Fibroblast of the conjunctiva (primary cell): ENCODE measurements at places on chromosomes 6 and 20.

- DNase-seq, result no peak
Observed at GRCh38 chr20:52411611-52412010, 220.0 kb upstream of the ZFP64 start.

GRCh38 chr20:60212695-60213094, 254.5 kb downstream of the CDH26 start:
- DNase-seq, result no peak

- no peak for DNase-seq
Observed at GRCh38 chr6:72522735-72523141, 99.1 kb upstream of the KCNQ5 start.

DNA sequence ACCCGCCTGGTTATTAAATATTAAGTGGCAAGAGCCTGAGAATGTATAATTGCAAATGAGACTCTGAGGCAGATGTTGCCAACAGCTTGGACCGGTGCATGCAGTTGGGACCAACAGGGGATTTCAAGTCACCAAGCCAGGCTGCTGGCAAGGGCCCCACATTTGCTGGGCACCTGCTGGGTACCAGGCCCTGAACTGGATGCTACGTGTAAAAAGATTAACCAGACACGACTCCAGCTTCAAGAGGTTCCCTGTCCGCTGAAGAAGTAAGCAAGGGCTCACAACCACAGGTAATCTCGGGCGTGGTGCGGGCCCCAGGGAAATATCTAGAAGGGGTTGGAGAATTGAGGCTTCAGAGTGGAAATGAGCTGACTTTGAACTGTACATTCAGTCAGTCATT, 13.2 kb upstream of the SIRPA start:
- DNase-seq, result no peak

- no peak for DNase-seq
Observed at GRCh38 chr6:144749263-144749662, 464.1 kb downstream of the UTRN start.

DNA sequence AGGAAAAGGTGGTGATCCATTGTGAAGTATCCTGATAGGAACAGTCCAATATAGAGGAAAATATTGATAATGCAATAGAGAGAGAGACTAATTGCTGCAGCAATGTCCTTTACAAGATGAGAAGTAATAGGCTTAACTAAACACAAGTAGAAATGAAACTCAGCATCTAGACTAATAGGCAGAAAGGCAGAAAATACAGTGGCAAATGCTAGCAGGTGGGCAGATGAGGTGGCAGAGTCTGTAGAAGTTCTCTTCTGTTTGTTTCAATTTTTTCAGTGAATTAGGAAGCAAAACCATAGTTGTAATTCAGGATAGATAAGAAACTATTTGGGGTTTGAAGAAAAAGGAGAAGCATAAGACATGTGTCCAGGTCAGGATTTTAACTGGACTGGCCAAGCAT, 236.7 kb upstream of the HS3ST5 start:
- DNase-seq, result no peak

- no peak for DNase-seq
Observed at GRCh38 chr6:166415833-166416347, 33.1 kb upstream of the MPC1 start.

DNA sequence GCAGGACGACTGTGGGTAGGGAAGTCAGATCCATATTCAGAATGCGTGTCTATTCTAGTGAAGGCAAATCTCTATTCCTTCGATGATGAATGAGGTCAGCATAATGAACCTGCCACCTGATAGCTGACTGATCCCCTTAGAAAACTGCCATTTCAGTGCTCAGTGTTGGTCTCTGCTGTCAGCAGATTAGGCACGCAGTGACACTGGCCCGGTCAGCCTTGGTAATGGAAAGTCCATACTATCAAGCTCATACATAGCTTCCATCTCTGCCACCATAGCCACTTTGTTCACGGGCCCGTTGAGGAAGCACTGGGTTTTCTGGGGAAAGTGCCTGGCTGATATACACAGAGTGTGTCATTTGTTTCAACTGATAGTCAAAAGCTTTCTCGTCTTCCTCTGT, 54.0 kb downstream of the C6orf52 start:
- DNase-seq, result no peak

DNA sequence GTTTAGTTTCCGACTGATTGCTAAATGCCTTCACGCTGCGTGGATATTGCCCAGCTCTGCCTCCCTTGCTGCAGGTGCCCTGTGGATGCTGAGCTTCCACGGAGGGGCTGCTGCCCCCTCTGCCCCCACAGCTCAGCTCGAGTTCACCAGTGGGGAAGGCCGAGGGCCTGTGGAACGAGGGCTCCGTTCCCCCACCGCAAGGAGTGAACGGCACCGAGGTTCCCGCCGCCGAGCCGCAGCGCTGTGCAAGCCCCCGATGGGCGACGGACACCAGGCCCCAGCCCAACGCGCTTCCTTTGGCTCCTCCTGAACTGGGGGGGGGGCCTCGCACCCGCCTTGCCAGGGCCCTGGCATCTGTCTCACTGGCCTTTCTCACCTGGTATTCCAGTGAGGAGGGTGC, 17.7 kb downstream of the DLL1 start:
- no peak for DNase-seq

- no peak for DNase-seq
Observed at GRCh38 chr6:112576423-112576822, 229.3 kb downstream of the RFPL4B start.

DNA sequence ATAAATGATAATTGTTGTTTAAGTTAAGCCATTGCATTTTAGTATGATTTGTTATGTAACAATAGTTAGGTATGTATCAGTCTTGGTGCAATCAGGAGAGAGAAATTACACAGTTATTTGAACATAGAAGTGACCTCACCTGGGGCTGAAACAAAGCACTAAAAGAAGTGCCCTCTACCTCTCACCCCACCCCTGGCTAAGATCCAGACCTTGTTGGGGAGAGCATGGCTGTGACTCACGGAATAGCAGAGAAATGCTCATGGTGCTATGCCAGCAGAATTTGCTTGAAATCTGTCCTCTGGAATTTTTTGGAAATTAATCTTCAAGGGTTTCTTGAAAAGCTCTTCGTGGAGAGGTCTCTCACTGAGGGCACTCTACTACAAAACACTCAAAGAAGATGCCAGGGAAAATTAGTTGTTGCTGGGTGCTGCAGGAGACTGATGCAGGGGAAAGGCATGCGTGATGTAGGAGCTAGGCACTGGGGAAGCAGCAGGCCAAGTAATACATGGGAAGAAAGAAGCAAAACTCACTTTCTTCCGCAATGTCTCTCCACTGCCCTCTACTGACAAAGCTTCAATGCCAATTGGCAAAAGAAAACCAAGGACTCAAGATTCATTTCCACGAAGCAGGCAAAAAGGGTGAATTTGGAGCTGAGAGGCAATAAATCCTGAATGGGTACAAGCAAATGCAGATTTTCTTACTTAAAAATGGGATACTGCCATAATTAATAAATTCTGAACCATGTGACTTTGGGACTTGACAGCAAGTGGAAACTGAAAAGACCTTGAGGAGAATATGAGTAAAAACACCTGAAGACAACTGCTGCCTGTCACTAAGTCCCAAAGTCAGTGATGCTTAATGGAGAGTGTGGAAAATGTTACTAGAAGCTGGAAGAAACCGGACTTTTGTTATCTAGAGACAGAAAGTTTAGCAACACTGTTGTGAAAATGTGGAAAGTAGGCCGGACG, 136.3 kb upstream of the ZNF184 start:
- peak; percentile 65 for DNase-seq

DNA sequence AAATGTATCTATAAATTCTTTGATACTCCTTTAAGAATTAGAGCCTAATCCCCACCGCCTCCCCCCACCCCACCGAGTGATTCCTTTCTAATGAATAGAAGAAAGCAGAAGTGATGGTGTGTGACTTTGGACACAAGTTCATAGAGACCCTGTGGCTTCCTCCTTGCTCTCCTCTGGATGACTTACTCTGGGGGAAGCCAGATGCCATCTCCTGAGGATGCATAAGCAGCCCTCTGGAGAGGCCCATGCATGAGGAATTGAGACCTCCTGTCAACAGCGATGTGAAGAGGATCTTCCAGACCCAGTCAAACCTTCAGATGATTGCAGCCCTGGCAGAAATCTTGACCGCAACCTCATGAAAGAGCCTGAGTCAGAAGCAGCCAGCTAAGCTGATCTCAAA, 21.1 kb downstream of the AHCY start:
- DNase-seq, result no peak

GRCh38 chr20:24537210-24537609, 67.8 kb downstream of the SYNDIG1 start:
- DNase-seq, result no peak

DNA sequence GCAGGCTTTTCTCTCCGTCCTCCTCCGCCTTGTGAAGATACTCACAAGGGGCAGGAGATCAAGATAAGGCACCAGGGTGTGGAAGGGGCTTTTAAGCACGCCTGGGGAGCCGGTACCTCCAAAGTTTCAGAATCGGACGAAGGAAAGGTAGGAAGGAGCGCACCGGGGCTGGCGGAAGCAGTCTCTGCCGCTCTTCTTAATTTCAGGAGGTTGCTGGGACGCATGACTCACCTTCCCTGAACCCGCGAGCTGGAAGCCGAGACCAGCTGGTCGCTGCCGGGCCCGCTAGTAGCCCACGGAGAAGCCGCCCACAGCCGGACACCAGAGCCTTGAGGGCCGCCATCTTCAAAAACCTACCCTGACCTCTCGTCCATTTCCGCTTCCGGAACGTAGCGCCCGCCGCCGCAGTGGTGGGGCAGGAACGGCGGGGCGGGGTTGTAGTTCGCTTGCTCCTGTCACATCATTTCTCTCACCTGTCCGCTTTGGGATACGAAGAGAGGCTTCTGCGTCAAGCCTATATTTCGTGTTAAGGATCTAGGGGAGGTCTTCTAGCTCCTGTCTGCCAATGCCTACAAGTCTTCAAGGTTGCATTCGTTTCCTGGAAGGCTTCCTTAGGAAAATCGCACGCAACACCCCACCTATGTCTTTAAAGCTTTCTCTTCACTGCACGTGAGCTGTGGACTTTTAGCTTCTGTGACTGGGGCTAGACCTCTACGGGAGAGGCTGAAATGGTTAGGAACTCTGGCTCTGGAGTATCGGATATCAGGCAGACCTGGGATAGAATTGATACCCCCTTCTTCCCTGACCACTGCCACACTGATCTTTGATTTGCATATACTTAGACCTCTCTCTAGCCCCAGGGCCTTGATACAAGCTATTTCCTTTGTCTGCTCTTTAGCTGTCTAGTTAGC, at the start of gene MRPS18A:
TSS of gene MRPS18A (minus strand) at position 355 of the 911 bp plus-strand sequence. CDS start at position 343, 12 bp downstream.
- DNase-seq, result peak; percentile 28

DNA sequence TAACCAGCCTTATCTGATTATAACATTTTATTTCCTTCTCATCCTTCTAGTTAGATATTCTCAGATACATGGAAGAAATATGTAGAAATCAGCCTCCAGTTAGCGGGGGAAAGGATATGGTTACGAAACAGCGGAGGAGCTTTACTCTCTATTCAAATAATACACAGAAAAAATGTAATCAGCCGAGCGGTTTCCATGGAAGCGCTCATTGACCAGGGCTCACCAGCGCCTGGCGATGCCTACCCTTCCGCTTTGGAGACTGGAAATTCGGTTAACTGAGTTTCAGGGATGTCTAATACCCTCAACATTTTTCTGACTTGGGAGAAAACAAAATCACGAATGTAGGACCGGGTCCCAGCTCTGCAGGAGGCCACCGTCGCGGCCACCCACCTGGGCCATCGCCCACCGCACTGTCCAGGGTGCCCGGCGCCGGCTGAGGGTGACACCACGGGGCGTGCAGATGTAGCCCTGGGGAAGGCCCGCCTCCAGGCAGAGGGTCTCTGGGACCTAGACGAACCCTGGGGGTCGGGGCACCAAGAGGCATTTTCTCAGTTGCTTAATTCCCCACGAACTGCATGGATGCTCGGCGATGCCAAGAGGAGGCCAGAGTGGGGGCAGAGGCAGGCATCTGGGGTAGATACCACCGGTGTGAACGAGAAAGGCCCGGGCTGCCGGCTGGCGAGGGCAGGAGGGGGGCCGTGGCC, 1.7 kb downstream of the PRR18 start:
- DNase-seq, result no peak

DNA sequence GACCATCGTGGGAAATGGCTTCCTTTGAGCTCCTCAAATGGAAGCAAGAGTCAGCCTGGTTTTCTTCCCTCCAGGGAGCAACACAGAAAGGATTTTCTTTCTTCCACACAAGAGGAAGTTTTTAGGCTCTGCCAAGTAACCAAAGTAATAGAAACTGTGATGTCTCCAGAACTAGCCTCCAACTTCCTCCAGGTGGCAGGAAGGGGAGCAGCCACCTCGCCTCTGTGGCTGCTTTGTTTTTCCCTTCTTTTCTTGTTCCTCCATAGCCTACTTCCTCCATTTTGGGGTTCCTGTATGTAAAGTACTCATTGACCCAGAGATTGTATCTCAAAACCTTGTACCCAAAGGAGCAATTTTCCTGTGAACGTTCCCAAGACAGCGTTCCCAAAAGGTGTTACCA, 32.7 kb upstream of the CCR6 start:
- DNase-seq, result no peak

DNA sequence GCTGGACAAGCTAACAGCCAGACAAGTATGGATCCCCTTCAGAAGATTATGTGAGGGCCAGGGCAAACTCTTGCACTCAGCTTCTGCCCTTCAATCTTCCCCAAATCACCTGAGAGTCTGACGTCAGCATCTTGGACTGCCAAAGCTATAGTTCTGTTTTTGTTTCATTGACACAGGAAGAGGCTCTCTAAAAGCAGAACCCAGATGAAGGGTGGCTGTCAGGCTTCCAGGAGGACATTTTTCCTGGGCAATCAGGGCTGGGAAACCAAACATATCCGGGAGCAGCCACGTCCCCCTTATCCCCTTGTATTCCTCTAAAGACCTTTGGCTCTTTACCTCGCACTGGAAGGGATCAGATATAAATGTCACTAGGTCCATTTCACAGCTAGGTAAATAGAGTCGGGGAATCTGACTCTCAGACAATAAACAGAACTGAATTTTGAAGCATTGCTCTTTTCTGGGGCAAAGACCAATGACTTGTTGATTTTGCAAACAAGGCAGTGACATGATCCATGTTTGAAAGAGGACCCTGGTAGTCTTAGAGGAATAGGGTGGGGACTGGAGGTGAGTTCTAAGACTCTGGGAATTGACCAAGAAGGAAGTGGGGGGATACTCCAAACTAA, 13.3 kb downstream of the MAFB start:
- DNase-seq, result no peak

- no peak for DNase-seq
Observed at GRCh38 chr6:134080171-134080795, 27.9 kb upstream of the SLC2A12 start.

- no peak for DNase-seq
Observed at GRCh38 chr6:129481706-129482105, 228.3 kb downstream of the ARHGAP18 start.

- DNase-seq, result no peak
Observed at GRCh38 chr6:6008089-6008647, 1.4 kb upstream of the NRN1 start.

GRCh38 chr6:134740473-134741199, 209.3 kb downstream of the ALDH8A1 start:
- peak; percentile 35 for DNase-seq

GRCh38 chr6:149140137-149140909, 177.2 kb upstream of the TAB2 start:
- DNase-seq, result no peak
